RWPE2 (cell line): ENCODE measurements at places on chromosomes 3 and 15.

DNA sequence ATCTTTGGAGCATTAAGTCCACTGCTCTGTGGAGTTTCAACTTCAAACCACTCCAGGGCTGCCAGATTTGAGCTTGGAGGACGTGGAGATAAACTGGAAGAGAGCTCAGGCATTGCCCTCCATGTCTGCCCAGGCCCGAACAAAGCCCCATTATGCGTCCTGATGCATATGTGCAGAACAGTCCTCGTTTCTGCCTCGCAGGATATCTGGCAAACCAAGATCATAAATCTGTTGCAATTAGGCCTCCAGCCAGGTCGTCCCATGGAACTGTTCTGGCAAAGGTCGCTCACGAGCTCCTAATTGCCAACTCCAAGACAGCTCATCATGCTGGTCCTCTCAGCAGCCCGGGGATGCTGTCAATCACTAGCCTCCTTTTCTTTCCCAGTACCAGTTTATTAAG lies 91.2 kb downstream of the SEMA5B start:
- DNase-seq = no peak

- no peak for DNase-seq
Observed at GRCh38 chr3:136141891-136142290, 54.2 kb downstream of the MSL2 start.

DNA sequence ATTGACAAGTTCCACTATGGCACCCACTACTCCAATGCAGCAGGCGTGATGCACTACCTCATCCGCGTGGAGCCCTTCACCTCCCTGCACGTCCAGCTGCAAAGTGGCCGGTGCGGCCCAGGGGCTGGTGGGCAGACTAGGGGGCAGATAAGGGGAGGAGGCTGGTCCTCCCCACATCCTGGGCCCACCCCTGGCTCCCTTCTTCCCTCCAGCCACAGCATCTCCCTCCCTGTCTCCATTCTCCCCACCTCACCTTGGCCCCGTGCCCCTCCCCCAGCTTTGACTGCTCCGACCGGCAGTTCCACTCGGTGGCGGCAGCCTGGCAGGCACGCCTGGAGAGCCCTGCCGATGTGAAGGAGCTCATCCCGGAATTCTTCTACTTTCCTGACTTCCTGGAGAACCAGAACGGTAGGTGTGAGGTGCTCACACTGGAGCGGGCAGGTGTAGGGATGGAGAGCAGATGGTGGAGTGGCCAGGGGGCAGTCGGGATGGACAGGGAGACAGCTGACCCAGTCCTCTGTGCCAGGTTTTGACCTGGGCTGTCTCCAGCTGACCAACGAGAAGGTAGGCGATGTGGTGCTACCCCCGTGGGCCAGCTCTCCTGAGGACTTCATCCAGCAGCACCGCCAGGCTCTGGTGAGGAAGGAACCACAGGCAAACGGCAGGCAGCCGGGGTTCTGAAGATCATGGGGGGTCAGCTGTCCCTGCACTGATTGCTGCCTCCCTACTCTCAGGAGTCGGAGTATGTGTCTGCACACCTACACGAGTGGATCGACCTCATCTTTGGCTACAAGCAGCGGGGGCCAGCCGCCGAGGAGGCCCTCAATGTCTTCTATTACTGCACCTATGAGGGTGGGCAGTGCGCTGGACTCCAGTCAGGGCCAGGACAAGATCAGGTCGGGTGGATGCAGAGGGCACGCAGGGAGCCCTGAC lies 26.0 kb downstream of the NBEAL2 start:
- peak; percentile 52 for DNase-seq

DNA sequence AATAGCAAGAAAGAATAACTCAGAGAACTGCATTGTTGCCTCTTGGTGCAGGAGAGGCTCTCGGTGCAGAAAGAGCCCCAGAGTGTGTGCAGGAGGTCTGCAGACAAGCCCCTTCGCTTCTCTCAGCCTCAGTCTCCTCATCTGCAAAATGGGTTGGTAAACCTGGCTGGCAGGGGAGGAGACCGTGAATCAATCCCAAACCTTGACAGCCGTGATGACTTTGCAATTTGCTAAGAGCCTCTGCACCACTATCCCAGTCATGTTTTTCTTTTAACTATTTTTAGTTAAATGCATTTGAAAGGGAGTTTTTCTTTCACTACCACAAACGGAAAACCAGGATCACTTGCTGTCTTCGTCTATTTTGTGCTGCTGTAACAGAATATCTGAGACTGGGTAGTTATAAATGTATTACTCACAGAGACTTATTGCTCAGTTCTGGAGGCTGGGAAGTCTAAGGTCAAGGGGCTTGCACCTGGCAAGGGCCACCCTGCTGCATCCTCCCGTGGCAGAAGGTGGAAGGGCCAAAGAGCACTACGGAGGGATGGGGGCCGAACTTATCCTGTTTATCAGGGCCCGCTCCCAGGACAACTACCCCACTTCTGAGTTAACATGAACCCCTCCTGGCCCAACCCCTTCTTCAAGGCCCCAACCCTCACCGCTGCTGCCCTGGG lies 14.2 kb upstream of the IQSEC1 start:
- no peak for DNase-seq

GRCh38 chr15:74817370-74817737 lies 4.7 kb downstream of the LMAN1L start:
- DNase-seq = no peak

DNA sequence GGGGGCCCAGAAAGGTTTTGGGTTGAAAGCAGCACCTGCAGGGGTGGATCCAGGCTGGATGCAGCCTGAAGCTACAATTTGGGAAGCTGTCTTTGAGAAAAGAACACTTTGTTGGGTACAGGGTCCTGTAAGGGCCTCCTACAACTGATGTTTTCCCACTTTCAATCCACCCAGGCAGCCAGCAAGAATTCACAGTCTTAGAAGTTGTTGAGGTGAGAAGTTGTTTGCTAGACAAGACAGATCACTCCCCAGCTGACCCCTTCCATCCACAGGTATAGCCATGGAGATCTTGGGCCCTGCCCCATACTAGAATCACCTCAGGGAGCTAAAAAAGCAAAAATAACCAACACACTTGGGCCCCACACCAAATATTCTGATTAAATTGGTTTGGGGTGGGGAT lies 10.3 kb upstream of the SMAD6 start:
- no peak for DNase-seq

DNA sequence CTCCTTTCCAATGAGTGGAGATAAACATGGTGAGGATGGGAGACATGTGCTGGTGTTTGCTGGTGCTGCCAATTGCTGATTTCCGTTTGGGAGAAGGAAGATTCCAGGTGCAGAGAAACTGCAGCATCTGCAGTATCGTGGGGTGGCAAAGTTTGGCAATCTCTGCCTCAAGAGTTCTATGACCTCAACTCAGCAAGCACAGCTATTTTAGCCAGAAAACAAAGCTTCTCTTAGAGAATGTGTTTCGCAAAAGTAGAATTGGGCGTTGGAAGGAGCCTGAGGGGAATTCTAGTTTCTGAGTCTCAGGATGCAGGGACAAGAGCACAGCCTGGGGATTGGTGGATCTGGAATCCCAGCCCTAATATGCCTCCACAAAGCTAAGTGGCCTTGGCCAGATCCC lies 18.2 kb upstream of the SHC4 start:
- no peak for DNase-seq

DNA sequence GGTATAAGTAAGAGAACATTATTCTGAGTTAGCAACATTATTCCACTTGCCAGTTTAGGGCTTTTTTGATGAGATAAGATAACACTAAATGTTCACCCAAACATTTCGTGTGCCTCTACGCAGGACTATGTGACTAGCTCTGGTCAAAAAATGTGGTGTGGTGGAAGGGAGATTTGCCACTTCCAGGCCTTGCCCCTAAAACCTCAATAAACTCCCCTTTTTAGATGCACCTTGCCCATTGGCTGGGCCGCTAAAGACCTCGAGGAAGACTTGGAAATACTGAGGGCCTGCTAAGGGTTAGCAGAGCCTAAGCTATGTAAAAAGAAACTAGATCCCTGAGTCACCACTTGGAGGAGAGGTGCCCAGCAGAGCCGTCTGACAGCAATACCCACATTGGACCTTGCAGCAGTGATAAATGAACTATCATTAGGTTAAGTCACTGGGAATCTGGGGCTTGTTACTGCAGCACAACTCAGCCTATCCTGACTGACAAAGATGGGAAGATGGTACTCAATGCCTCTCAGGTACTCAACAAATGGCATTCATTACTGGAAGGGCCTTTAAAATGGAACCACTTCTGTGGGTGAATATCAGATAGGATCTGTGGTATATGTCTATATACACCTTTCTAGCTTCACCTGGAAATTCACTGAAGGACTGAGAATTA lies 331.5 kb upstream of the TLE3 start:
- no peak for DNase-seq

- no peak for DNase-seq
Observed at GRCh38 chr3:58651276-58651675, 15.3 kb downstream of the FAM3D start.

DNA sequence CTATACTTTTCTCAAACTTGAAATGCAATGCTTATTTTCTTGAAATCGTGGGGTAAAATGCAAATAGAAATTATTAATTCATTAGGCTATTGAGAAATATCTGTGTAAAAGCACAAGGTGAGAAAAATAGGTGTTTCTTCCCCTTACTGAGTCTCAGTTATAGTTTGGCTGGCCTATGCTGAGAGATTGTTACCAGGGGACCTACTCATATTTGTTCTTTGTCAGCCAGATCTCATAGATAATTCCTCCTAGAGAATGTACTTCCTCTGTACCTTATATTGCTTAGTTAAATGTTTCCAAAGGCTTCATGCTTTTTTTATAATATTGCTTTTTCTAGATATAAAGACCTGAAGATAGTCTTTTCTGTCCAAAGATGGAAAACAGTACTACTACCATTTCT lies 60.0 kb upstream of the TRPC1 start:
- DNase-seq = no peak

GRCh38 chr3:23108451-23109057 lies 94.6 kb upstream of the UBE2E2 start:
- DNase-seq = no peak

DNA sequence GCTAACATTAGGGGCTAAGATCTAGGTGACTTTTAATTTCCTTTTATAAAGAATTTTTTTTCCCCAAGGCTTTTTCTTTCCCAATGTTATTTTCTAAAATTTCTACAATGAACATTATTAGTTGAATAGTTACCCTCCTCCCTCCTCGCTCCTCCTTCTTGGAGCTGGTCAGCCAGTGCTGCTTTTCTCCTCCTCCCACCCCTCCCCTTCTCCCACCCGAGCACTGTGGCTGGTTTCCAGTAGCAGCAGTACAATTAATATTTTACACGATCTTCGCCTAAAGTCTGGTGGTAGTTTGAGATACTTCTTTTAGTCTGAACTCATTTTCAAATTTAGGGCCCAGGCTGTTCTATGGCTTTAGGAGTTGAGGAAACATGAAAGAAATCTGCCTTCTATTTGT lies 41.6 kb downstream of the EEFSEC start:
- no peak for DNase-seq

DNA sequence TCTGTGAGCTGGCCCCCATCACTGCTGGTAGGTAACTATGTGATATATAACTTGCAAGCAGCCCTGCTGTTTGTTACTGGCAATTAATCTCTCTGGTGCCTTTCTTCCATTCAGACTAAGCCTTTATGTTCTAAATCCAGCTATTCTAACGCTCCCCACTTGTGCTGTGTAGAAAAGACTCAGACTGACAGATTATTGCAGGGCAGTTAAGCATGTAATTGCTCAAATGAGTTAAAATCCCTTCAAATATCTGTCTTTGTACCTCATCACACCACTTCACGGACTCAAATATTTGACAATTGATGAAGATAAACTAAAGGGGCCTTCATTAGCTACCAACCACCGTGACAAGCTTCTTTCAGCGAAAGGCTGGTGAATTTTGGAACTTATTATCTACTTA lies 416.2 kb downstream of the NR2F2 start:
- DNase-seq = no peak

- no peak for DNase-seq
Observed at GRCh38 chr3:8651418-8652323, 7.1 kb upstream of the SSUH2 start.

GRCh38 chr3:100577382-100578008 lies 31.9 kb upstream of the ADGRG7 start:
- DNase-seq = no peak

GRCh38 chr3:184337399-184337714 lies at the start of gene FAM131A:
Gene FAM131A, plus strand, starts transcription at chr3:184337600. Its CDS starts 31 bp downstream, at chr3:184337631.
- DNase-seq = no peak
